ENCODE measurements at places on chromosomes 4 and X.

DNA sequence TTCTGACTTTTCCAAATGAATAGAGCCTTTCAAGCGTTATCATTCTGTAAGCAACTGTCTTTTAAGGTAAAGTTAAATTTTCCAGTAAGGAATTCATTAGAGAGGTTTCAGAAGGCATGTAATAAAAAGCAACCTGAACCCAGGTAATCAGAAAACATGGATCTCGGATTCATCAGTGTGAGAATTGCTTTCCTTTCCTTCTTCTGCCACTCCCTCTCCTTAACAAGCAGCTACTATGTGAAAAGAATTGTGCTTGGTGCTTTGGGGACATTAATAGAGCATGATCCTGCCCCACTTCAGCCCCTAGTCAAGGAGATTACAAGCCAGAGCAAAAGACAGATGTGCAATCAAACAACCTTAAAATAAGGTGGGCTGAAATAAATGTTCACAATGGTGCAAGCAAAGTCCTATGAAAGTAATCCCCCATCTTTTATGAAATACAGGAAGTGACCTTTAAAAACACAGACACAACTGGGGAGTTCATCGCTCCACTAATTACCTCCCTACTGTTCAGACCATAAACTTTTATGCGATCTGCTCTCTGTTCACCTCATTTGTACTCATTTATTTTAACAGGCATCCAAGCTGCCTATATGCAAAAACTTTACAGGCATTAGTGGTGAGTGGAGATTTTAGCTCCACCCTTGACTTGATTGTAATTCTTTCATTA is 122.9 kb upstream of the RASGEF1B start:
- DNase-seq = no peak

GRCh38 chr4:187128976-187129375 is 405.3 kb upstream of the FAT1 start:
- DNase-seq = no peak

GRCh38 chr4:13527981-13528820 is 16.1 kb downstream of the NKX3-2 start:
- DNase-seq = no peak

DNA sequence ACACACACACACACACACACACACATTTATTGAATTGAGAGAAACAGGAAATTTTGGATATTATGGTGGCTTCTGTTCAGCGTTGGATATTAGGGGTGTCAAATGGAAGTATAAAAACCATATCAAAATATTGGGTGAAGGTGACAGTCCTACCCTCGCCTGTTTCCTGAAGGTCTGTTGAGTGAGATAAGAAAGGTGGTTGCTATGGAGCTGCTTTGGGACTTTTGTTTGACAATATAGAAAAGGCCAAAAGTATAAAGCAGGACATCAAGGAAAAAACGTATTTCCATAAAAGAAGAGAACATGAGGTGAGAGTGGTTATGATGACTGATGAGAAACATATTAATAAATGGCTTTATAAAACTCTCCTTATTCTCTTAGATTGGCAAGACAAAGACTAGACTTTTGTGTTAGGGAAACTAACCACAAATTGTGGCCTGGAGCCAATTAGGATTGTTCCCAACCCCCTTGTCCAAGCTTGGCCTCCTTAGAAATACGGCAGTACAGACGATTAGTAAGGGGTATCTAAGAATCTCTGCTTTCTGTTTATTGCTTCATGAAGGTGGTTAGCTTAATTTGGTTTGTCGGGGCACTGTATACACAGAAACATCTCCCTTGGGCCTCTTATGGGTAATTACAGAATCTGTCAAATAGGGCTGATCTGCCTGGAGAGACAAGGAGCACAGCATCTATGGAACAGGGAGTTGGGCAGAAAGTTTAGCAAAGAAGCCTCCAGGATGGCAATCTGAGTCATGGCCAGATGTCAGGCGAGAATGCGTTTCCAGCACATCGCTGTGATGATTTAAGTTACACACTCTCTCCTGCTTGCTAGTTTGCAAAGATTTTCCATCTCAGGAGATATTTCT is 198.0 kb downstream of the CBR4 start:
- no peak for DNase-seq

- no peak for DNase-seq
Observed at GRCh38 chr4:110515676-110516075, 39.7 kb downstream of the ENPEP start.

DNA sequence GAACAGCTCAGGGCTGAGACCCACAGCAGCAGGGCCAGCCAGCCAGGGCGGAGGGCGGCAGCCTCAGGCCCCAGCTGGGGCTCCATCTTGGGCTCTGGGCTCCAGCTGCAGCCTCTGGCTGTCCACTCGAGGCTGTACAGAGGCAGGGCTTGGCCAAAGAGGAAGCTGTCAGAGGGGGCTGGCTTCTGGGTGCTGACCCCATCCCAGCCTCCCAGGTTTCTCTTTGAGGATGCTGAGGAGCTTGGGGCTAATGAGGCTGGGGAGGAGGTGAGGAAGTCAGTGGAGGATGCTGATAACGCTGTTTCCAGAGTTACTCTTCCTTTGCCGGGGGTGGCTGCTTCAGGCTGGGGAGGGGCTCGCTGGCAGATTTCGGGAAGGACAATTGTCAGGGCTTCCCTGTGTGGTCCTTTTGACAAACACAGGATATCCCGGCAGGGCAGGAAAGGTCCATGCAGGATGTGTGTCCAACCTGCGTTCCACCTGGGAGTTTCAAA is at the start of gene DIPK2B:
DIPK2B (minus strand) TSS at position 136 of the 494 bp plus-strand sequence; CDS start at position 86, 50 bp downstream.
- no peak for DNase-seq

Measured in stimulated activated CD8-positive, alpha-beta memory T cell treated with anti-CD3 and anti-CD28 coated beads, Interleukin-7, amount 100 ng/mL, for 1 hour (primary cell).